ENCODE measurements at places on chromosomes 5 and 9.

DNA sequence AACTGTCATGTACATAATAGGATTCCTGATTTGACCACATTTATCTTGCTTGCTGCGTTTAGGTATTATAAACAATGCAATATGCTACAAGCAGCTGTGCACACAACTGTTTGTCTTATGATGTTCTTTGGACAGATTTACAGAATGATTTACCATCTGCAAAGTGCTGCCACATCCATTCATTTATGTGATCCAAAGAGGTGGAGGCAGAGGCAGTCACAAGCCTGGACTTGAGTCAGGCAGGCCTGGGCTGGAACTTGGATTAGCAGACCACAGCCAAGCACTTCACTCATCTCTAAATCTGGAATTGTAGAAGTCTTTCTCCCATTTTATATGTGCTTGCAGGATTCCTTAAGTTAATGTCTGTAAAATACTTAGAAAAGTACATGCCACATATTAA lies 149.0 kb downstream of the INSYN2B start:
- no peak for DNase-seq

DNA sequence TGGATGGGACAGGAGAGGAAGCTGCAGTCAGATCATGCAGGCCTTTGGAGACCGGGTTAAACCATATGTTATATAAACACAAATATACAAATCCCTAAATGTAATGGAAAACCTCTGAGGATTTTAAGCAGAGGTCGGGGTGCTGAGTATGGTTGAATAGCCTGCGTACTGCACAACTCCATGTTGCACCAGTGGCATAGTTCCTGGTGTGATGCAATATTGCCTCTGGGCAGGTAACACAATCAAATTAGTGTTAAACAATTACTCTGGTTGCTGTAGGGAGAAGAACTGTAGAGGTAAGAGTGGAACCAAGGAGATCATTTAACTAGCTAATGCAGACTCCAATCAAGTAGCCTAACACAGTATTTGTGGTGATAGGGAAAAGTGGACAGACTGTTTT lies 21.3 kb upstream of the RNF145 start:
- DNase-seq = no peak

GRCh38 chr9:98010445-98010844 lies 27.3 kb downstream of the ANP32B start:
- DNase-seq = no peak

GRCh38 chr5:76456258-76456657 lies 53.2 kb downstream of the IQGAP2 start:
- no peak for DNase-seq

All from CD4-positive, alpha-beta T cell treated with Interleukin-15 for 4 hours (primary cell).